HT-29 (cell line): ENCODE measurements at places on chromosomes 7 and 10.

GRCh38 chr10:56823849-56824248 lies 462.8 kb upstream of the ZWINT start:
- DNase-seq = peak; percentile 22

DNA sequence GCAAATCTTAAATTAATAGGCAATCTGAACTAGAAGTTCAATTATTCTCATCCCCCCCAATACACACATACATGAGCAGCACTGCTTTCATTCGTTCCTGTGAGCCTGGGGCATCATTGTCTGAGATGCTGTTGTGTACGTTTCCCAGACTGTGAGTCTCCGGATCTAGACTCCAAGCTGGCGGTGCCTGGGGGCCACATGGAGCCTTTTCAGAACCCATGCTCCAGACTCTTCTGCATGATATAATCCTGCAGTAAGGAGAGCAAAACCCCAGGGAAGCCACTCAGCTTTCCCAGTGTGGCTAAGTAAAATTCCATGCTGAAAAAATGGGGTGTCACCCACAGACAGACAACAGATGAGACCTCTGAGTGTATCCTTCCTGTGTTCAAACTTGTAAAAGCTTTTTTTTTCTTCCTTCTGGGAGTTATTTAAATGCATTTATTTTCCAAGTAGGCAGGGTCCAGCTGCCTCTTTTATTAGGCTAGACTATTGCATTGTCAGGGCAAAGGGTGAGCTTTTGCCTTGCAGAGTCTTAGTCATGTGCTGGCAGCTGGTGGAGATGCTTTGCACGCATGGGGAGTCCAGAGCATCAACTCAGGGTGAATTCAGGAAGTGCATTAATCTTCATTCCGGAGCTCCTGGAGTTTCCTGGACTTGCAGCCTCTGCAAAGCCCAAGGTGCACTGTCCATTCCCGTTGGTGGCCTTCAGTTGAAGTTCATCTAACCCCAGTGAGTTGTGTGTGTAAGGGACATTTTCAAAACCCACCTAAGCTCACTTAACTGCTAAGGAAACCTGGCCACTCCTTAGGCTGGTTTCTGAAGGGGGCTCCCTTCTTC lies 185.7 kb upstream of the ADO start:
- no peak for DNase-seq

GRCh38 chr10:44462338-44462914 lies 77.5 kb upstream of the CXCL12 start:
- no peak for DNase-seq

- DNase-seq = no peak
These were observed 27.3 kb upstream of the ARHGAP22 start for GRCh38 chr10:48632166-48632565.

DNA sequence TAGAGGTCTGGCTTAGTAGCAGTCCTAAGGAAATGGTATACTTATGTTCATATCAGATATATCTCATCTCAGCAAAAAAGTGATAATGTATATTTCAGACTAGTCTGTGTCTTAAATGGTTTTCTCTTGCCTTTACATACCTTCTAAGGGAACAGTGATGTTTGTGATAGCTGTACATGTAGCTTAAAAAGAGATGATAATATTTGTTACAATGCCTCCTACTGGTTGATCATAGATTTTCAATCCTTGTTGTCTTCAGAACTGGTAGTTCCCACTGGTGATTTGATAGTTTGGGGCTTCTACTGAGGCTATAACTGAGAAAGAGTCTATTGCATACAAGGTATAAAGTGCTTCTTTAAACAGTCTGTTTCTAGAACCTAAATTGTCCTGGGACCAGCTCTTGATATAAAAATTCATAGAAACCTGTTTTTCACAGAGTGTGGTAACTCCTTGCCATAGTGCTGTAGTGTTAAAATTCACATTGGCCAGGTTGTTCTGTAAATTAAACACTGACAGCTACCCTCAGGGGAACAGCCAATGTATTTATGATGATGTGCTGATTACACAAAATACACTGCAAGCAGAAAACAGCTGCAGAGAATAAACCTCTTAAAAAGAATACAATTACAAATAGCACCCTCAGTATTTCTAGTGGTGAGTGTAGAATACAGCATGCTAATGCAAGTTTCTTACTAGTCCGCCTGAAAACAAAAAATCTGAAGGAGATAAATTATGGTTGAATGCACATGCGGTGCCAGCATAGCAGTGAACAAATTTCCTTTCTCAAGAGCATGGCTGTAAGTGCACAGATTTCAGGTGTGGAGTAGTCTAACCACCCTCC lies 90.3 kb downstream of the BTRC start:
- peak; percentile 42 for DNase-seq

- DNase-seq = no peak
These were observed 75.2 kb downstream of the TRIL start for GRCh38 chr7:28882869-28883470.

DNA sequence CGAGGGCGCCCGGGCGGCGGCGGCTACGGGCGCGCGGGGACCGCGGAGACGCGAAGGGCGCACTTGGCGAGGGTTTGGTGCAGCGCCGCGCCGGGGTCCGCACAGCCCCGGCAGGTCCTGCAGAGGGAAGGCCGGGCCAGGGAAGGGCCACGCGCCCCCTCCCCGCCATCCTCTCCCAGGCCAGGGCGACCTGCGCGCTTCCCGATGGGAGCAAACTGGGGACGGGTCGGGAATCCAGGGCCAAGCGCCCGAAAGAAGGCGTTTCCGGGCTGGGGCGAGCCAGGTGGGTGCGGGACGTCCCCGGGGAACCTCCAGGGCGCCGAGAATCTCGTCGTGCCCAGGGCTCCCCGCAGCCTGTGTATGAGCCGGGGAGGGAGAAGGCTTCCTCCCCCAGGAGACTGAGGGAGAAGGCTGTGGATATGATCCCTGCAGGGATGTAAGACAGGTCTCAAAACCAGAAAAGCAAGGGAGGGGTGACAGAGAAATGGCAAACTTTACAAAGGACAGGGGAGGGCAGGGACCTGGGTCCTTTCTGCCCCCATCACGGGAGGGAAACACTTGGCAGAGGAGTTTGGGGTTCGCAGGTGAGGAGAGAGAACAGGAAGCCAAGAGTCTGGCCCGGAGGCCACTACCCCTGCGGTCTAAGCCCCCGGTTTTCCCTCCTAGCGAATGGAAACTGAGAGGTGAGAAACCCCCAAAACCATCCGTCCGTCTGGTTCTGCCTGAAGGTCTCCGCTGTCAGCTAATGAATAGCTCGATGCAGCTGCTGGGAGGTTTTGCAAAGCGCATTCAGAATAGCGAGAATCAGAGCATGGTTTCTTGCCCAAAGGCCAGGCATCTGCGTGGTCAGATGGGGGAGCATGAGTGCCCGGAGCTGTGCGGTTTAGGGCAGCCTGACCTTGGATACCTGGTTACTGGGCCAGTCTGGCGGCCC lies 674 bp downstream of the AMZ1 start:
- no peak for DNase-seq

- no peak for DNase-seq
These were observed 64.4 kb downstream of the EGFR start for GRCh38 chr7:55083206-55083605.

DNA sequence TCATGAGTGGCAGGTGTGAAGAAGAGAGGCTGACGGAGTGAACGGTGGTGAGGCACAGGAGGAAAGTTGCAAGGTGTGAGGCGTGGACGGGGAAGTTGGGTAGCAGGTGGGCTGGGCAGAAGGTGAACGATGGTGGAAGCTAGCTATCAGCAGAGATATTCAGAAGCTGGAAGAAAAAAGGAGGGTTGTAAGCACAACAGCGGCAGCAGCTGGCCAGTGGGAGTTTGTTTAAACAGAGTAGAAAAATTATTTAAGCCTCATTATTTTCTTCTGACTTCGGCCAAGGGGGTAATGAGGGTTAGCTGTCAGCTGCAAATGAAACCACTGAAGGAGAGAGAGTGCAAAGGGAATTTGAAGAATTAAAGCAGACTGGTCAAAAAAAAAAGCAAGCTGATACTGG lies 62.1 kb upstream of the PRKAR2B start:
- DNase-seq = no peak

DNA sequence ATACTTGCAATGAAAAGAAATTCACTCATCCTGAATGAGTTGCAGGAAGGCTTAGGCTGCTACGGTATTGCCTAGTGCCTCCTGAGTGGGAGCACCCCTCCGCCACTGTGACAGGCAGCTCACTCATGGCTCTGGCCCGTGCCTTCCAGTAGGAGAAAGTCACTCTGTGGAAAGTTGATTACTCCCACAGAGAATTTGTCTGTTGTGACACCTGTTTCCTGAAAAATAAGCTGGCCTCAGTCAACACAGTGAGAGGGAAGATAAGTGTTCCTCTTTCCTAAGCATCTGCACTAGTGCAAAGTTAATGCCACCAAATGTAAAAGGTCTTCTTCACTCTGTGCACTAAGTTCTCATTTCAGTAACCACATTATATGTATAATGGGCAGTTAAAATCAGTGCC lies 158.8 kb upstream of the INHBA start:
- DNase-seq = no peak

DNA sequence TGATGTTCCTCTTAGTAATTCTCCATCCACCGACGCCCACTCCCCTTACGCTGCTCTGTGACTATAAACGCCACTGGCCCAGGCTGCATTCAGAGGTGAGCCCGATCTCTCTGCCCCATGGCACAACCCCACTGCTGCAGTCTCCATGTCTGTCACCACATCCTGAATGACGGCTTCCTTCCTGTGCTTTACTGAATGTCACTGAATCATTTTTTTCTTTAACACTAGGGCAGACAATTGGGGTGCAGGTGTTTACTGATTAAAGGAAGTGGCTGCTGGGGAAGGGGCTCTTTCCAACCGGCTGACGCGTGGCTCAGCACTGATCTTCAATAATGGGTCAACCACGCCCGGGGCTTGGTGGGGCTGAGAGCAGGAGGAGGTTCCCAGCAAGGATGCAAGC lies 208.3 kb downstream of the USP6NL start:
- no peak for DNase-seq

GRCh38 chr10:86951184-86951761 lies 6.1 kb downstream of the MMRN2 start:
- DNase-seq = no peak

DNA sequence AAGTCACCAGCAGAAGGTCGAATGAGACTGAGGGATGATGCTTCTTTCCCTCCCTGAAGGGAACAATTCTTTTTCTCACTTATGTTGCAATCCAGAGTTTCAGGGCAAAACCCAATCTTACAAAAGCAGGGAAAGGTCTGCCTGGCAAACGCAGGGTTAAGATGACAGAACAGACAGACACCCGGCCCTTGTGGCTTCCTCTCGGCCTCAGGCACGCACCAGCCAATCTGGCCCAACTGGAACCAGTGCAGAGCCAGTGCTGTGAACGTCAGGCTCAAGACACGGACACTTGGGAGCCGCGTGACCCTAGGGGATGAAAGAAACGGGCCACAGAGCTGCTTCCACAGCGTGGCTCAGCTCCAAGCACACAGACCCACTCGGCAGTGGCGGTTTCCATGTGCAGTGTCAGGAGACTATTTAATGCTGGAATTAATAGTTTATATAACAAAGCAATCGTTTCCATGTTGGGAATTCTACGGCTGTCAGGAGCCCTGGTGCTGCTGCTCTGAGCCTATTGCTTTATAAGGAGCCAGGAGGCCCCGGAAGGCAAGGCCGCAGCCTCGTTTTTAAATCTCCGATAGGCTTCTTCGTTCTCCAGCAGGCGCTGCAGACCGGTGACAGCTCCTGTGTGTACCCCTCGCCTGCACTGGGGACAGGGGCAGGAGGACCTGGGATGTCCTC lies 198.4 kb downstream of the DIP2C start:
- no peak for DNase-seq

- DNase-seq = peak; percentile 90
These were observed 9.6 kb upstream of the AGR3 start for GRCh38 chr7:16891338-16891737.

DNA sequence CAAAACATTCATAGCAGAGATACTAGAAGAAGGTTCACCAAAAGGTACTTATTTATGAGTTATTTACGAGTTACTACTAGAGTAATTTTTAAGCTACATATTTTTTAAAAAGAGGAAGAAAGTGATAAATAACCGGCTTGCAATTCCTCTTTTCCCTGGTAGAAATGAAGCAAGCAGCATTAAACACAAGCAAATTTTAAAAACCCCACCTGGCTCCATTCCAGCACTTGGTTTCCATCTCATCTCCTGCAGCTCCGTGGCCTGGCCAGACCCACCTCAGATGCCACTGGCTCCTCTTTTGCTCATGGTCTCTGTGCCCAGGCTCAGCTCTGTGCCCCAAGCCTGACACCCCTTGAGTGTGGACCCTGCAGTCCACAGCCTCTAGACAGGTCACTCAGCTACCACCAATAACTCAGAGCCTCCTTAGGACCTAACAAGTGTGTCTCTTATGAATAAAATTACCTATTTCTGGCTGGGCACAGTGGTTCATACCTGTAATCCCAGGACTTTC lies 479.5 kb downstream of the TNS3 start:
- DNase-seq = no peak

DNA sequence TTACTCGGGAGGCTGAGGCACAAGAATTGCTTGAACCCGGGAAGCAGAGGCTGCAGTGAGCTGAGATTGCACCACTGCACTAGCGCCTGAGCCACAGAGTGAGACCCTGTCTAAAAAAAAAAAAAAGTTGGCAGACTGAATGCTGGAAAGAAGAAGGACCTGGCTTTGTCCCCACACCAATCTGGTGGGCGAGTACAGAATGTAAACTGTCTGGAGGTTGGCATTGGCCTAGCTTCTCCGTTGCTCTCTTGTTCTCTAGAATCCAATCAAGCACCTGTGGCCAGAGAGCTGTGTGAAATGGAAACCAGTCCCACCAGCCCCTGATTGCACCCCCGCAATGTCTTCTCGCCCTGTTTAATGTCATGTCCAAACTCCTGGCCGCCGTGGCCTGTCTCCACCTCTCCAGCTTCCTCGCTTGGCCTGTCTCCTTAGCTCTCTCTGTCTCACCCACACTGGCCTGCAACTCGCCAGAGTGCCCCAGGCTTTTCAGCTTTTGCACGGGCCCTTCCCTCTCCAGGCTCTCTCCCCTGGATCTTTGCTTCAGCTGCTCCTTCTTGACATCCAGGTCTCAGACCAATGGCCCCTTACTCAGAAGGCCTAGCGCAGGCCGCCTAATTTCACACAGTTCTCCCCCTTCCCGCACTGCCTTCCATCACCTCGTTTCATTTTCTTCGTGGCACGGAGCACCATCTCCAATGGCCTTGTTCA lies 670 bp upstream of the AGK start:
- no peak for DNase-seq

- DNase-seq = no peak
These were observed 1.4 kb downstream of the PPP1R17 start for GRCh38 chr7:31688372-31688771.

DNA sequence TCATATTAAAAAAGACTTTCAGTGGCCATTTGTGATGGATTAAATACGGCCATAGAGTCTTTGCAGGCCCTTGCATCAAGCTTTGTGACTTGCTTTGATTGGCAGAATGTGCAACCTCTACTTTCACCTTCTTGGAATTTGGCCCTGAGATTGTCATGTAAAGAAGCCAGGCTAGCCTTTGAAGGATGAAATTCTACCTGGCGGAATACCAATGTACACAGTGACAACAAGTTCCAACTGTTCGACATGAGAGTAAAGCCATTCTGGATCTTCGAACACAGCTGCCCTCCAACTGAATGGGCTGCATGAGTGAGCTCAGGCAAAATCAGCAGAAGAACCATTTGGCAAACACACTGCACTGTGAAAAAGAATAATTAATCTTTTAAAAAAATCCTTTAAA lies 321.3 kb downstream of the PHF14 start:
- DNase-seq = peak; percentile 12

GRCh38 chr7:25922296-25922695 lies 229.7 kb upstream of the NFE2L3 start:
- no peak for DNase-seq

- no peak for DNase-seq
These were observed 78.9 kb upstream of the DDC start for GRCh38 chr7:50644114-50644513.
